ENCODE measurements at places on chromosomes 7 and 10.

DNA sequence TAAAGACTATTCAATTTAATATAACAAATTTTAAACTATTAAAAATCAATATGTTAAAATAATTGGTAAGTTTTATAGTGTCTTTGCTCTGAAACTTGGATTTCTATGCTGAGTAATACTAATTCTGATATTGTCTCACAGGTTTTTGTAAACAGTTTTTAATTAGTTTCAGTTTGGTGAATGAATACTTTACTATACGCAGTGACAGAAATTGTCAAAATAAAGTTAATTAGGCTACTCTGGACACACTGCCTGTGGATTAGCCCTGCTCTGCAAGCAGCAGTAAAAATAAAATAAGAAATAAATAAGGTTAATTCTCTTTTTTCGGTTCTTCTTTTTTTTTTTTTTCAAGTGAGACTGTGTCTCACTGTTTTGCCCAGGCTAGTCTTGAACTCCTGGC lies 105.3 kb downstream of the ANKRD61 start:
- no peak for DNase-seq

DNA sequence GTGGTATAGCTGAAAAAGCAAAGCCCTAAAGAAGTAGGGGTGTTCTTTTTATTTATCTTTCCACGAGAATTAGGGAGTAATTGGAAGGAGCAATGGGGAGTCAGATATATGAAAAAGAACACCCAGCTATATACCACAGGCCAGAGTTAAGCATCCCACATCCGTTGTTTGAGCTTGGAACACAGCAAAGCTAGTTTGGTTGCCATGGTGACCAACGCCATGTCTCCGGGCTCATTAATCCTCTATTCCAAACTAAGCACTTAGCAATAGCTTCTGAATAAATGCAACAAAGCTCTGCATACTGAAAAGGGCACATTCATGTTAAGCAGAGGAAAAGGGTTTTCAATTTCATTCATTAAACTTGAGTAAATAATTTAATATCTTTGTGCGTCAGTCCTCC lies 23.5 kb downstream of the ASB4 start:
- DNase-seq, result no peak

DNA sequence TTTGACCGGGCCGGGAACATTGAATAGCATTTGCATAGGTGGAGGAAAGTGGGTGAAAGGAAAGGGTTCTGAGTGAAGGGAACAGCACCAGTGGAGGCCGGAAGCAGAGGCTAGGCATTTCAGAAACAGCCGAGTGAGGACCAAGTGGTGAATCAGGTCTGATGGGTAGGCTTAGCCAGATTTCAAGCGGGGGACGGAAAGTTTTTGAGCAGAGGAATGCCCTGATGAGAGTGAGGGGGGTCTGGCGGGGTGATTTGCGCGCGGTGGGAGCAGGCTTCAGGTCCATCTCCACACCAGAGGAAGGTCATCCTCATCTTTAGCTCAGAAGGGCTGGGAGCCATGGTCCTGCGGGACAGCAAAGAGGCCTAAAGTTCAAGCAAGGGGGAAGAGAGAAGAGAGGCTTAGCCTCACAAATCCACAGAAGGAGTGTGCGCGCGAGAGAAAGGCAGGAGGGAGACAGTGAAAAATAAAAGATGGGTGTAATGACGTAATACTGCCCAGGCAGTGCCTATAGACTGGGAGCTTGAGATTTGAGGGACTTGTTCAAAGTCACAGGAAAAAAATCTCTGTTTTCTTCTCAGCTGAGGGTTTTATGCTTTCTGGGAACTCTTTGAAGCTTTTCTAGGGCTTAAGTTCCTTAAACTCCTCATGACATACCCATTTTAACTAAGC lies 1.0 kb upstream of the DENND2A start:
- no peak for DNase-seq

DNA sequence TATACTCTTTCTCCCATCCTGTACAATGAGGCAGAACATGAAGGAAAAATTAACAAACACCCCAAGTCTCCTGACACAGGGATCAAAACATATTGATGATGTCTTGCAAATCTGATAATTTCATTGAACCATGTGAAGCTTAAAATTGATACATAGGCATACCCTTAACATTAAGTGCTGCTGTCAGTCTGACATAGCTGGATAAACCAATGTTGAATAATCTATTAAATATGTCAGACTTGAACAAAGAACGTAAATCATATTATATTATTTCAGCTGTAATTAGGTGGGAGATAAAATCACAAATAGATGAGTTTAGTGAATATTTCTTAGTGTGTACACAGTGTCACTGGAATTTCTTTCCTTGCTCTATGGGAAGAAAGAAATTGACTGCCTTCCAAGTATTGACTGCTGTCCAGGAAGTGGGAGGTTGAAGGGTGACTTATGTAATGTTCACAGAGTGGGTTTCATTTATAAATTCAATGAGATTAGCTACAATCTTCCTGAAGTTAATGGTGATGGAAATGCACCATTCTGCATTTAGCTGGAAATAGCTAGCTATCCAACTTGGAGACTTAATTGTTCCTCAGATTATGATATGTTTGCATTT lies 170.8 kb downstream of the AUTS2 start:
- DNase-seq, result no peak

GRCh38 chr10:34275626-34276130 lies 539.4 kb downstream of the PARD3 start:
- no peak for DNase-seq

DNA sequence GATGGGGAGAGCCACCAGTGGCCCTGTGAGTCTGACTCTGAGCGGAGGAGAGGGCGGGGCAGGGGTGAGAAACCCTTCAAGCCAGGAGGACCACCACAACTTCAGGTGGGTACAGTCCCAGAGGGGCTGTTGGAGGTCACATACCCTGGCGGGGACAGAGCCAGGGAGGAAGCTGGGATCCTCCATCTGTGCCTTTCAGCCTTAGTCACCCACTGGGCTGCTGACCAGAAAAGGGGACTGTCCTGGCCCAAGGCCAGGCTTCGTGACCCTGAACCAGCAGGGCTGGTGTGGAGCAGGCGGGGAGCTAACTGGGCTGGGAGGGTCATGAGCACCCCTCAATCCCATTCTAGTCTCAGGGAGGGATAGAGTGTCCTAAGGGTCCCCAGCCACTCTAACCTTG lies 1.5 kb upstream of the CALHM3 start:
- no peak for DNase-seq

- DNase-seq, result no peak
Observed at GRCh38 chr7:81150951-81151361, 232.1 kb upstream of the SEMA3C start.

DNA sequence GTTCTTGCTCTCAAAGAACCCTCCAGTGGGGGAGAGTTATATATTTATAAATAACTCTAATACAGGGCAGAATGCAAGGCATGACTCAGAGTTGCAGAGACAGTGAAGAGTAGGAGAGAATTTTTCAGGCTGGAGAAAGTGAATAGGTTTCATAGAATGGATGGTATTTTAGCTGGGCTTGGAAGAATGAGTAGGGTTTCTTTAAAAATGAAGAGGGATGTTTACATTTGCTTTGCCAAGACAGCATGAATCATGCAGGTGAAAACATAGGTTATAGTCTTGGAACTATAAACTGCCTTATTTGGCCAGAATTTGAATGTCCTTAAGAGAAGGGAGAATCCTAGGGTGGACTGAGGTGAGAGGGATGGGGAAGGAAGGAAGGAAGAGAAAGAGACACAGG lies 124.8 kb downstream of the CPED1 start:
- no peak for DNase-seq

GRCh38 chr10:1362589-1363445 lies 306.6 kb downstream of the WDR37 start:
- no peak for DNase-seq

DNA sequence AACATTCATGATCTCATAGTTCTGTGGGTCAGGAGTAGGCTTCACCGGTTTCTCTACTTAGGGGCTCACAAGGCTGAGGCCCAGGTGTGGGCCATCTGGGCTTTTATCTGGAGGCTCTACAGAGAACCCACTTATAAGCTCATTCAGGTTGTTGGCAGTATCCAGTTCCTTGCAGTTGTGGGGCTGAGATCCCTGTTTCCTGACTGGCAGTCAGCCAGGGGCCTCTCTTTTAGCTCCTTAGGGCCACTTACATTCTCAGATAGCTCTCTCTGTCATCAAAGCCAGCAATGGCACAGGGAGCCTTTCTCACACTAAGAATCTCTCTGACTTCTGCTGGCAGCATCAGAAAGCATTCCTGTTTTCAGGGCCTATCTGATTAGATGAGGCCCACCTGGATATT lies 18.2 kb upstream of the HECTD2 start:
- DNase-seq, result no peak

DNA sequence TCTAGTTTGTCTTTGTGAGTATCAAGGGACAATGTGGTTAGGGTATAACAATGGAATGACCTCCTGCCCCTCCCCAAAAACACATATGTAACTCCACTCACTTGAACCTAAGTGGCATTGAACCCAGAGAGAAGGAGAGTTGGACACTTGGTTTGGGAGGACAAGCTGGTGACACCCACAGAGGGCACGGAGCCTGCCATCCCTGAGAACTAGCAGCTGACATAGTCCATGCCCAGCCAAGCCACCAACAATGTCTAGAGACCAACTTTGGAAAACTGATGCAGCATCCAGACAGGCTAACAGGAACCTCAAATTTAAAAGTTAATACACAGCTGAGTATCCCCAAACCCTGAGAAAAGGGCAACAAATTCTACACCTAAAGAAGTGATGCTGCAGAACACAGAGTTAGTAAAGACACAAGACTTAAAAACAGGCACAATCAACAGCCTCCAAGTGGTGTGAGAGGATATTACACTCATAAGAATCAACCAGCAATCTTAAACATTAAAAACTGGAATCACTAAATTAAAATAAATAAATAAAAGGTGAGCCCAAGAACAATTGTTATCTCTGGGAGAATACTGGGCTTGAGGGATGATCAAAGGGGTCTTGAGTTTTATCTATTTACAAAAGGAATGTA lies 27.2 kb downstream of the NUDCD3 start:
- DNase-seq, result no peak

DNA sequence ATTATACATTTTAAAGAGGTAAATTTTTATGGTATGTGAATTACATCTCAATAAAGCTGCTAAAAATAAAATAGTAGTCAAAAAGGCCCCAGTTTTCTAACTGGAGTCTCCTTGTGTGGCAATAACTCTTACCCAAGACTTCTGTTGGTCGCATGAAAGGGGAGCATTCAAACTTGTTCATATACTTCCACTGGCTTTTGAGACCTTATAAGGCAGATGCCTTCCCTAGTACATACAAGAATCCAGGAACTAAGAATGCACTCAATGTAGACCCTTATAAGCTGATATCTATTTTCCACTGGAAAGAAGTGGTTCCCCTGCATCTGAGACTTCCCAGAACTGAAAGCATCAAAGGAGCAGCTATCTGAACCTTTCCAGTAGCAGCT lies 13.0 kb downstream of the BCAP29 start:
- no peak for DNase-seq

DNA sequence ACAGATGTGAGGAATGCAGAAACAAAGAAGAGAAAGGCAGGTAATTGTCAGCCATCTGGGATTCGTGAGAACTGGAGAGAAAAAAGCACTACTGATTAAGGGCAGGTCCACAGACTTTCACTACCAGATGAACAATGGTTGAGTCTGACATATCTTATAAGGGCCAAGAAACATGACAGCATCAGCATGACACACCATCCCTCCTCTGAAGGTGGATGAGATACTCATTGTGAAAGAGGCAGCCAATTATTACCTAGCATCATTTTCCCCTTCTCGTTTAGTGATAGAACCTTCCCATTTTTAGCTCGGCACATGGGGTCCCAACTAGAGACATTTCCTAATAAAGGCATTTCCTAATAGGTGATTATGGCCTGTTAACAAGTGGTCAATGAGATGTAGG lies 19.2 kb upstream of the MET start:
- DNase-seq, result no peak

GRCh38 chr7:66330961-66331360 lies 125.8 kb downstream of the TPST1 start:
- DNase-seq, result no peak

All from stimulated activated CD8-positive, alpha-beta memory T cell treated with anti-CD3 and anti-CD28 coated beads, Interleukin-7, amount 100 ng/mL, for 1 hour (primary cell).